ENCODE measurements at places on chromosomes 3 and 15.

- peak; percentile 26 for DNase-seq
Measured at GRCh38 chr15:57541805-57542504, 49.7 kb upstream of the MYZAP start.

DNA sequence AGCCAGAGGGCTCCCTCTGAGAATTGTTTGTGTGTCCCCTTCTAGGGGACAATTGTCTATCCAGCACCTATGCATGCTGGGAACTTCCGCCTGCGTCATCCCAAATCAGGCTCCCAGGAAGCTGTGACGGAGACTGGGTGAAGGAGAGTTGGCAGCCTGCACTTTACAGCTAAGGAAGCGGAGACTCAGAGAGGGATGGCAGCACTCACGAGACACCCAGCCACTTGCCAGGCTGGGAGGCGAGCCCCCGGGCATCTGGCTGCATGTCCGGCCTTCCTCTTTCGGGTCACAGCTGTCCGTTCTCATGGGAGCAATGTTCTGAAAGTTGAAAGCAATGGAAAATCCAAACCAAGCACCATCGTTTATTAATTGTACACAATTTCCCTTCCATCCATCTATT is 45.5 kb upstream of the SLC6A11 start:
- DNase-seq, result no peak

DNA sequence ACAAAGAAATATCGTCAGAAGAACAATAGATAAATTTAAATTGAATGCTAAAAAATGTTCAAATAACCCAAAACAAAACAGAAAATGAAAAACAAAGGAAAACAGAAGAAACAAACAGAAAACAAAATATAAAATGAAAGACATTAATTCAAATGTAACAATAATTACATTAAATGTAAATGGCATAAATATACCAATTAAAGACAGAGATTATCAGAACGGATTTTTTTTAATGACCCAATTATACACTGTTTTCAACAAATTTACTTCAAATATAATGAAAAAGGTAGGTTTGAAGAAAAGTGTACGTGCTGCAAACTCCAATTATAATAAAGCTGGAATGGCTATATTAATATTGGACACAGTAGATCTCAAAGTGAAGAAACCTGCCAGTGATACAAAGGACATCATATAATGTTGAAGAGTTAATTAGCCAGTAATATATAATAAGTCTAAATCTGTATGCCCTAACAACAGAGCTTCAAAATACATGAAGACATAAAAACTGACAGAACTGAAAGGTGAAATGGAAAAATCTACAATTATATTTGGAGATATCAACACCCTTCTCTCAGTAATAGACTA is 193.8 kb downstream of the ZBTB20 start:
- DNase-seq, result no peak

- DNase-seq, result no peak
Measured at GRCh38 chr3:138511945-138512344, 77.5 kb downstream of the ESYT3 start.

DNA sequence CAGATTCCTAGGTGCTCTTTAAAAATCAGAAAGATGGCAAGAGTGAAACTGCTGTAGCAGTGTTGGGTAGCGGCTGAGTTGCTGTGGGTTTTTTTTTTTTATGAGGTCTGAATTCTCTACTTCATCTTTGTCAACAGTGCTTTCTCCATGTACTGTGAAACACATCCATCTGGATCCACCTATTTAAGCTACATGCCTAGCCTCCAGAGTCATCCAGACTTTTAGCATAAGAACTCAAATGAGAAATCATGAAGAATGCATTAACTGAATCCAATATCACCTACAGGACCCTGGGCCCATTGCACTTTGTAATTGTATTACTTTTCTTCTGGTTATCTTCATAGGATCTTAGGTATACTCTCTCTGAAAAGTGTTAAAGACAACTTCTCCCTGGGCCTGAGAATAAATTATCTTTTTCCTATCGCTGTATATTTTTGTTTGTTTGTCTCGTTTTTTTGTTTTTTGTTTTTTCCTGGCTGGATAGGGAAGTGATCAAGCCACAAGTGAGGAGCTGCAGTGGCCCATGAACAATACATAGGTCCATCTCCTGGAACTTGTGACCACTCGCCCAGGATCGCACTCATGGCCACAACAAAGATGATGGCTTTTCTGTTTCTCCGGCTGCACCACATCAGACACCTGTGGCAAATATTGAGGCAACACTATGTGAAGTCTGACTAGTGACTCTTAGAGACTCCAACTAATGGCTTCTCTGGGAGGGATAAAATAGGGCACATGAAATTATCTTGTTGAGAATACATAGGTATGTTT is 609.9 kb upstream of the AGTR1 start:
- DNase-seq, result no peak

DNA sequence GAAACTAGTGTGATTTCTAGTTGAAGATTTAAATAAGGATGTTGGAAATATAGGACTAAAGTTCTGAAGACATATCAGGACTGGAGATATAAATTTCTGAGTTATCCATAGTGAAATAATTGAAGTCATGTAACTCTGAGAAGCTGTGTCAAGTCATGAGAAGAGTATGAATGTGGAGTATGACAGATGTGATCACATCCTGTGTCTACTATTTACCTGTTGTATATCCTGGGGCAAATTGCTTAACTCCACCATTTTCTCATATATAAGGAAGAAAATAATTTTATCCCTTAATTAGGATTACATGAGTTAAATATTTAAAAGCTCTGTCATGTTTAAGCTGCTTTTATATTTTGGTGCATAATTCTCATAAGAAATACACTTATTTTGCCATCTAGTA is 350.3 kb downstream of the ZBTB20 start:
- no peak for DNase-seq

- DNase-seq, result no peak
Measured at GRCh38 chr3:106376016-106376570, 507.3 kb upstream of the CBLB start.

Data from NCI-H1092 treated with DMSO at 0.1 percent for 48 hours (cell line).